ENCODE measurements at places on chromosomes 11 and 22.
A peak's percentile ranks its signal among the peaks of the same experiment; 100 is the strongest.

- peak; percentile 73 for DNase-seq
These were observed 55.8 kb upstream of the PRODH start for GRCh38 chr22:18991821-18992442.

GRCh38 chr11:34028425-34028824 is 23.1 kb upstream of the CAPRIN1 start:
- DNase-seq, result peak; percentile 16

GRCh38 chr11:68867066-68867465 is 25.4 kb upstream of the CPT1A start:
- no peak for DNase-seq

DNA sequence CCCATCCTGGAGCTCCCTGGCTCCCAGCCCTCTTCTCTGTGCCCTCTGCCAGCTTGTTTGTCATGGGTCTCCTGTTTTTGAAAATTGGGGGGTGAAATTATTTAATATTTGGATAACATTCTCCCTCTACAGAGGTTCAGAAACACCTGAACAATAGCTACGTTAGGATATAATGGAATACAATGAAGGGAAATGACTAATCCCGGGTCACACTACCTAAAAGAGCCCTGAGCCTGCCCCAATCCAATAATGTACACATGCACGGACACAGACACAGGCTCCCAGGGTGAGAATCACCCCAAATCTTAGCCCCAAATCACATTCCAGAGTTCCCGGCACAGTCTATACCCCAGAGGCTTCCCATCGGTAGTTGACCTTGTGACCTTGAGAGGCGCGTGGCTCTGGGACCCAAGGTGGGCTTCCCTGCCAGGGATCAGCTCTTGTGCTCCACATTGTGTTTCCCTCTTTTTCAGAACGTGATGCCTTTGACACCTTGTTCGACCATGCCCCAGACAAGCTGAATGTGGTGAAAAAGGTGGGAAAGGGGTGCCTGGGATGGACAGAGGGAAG is 135.5 kb downstream of the PARVA start:
- DNase-seq, result no peak

GRCh38 chr11:72012091-72012630 is 13.5 kb downstream of the IL18BP start:
- DNase-seq, result no peak

GRCh38 chr11:119572481-119573424 is 149.8 kb upstream of the THY1 start:
- DNase-seq, result no peak

DNA sequence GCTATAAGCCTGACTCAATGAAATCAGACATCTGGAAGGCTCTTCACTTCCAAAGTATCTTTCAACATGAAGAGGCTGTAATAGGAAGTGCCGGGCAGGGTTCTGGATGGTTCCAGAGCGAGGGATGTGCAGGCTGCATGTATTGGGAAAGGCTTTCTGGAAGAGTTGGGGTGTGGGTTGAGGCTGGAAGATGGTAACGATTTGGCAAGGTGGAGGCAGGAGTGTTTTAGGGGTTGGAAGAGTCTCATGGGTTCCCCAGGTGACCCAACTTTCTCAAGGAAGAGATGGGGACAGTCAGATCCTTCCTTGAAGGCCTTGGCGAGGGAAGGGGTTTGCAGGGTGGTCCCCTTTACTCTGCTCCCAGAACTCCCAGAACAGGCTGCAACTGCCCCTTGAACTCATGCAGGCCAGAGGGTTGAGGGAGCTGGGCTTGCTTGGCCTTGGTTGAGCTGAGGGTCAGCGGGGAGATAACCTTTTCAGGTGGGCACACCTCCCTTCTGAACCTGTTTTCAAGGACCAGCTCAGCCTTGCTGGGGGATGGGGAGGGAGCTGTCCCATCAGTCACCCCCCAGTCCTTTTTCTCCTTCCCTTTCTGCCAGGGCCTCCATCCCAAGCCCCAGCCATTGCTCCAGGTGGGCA is 9.4 kb upstream of the POU2F3 start:
- no peak for DNase-seq

DNA sequence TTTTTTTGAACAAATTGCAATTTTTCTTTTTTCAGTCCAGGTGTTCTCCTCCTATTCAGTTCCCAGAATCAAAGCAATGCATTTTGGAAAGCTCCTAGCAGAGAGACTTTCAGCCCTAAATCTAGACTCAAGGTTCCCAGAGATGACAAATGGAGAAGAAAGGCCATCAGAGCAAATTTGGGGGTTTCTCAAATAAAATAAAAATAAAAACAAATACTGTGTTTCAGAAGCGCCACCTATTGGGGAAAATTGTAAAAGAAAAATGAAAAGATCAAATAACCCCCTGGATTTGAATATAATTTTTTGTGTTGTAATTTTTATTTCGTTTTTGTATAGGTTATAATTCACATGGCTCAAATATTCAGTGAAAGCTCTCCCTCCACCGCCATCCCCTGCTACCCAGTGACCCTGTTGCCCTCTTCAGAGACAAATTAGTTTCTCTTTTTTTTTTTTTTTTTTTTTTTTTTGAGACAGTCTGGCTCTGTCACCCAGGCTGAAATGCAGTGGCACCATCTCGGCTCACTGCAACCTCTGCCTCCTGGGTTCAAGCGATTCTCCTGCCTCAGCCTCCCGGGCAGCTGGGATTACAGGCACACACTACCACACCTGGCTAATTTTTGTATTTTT is 6.2 kb upstream of the UBE4A start:
- DNase-seq, result peak; percentile 51

DNA sequence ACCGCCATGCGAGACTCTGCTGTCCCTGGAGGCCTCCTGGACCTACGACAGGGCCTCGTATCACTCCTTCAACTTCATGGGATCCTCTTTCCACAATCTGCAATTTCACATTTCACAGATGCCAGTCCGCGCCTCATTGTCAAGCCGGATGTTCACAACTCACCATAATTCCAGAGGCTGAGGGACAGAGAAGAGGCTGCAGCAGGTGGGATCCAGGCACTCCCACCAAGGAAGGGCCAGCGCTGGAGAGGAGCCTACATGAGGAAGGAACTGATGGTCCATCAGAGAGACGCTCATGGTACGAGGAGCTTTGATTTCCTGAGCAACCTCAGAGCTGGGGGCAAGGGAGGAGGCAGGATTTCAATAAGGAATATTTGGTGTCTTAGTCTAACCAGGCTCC is 495.0 kb downstream of the BRD1 start:
- no peak for DNase-seq

- DNase-seq, result peak; percentile 6
These were observed 13.1 kb downstream of the PLCB3 start for GRCh38 chr11:64264371-64264852.

DNA sequence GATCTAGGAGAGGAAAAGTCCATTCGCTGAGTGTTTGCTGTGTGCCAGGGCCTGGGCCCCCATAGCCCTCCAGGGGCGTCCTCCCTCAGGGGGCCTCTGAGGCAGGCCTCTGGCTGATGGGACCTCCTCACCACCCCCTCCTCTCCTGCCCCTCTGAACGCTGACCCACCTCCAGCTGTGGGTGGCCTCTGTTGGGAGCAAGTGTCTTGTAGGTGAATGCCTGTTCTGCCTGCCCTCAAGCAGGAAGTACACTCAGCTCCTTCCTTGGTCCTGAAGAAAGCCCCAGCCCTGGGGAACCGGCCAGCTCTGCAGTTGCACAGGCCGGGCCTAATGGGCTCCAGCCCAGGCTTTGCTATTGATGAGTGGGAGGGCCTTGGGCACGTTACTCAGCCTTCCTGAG is 3.5 kb downstream of the MYO7A start:
- DNase-seq, result no peak

DNA sequence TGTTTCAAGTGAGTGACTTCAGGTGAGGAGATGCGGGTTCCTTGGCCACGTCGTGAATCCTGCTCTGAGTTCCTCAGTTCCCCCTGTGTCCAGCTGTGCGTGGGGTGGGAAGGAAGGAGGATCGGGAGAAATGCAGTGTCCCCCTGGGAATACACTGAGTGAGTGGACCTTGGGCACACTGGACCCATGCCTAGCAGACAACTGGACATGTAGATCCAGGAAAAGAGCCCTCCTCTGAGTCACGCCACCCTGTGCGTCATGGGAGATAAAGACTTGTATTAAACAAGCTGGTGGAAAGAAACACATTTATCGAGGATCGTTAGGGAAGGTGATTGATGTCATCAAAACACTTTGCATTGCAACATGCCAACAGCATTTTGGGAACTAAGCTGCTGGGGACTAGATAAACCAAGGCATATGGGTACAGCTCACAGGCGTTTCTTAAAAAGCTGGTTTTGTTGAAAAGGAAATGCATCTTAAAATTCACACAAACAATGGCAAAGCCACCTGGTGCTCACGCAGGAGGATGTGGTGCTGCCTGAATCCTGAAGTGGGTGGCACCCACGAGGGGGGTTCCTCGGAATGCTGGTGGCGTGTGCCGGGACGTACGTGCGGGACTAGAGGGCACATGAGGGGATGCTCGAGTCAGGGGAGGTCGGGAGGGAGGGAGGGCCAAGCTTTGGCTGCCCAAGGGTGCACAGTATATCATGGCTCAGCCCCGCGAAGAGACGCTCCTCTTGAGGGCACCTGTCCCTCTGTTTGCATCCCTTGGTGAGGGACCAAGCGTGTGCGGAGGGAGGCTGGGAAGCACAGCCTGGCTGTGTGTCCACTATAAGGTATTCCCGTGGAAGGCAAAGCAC is 303.5 kb downstream of the TBC1D22A start:
- DNase-seq, result no peak

DNA sequence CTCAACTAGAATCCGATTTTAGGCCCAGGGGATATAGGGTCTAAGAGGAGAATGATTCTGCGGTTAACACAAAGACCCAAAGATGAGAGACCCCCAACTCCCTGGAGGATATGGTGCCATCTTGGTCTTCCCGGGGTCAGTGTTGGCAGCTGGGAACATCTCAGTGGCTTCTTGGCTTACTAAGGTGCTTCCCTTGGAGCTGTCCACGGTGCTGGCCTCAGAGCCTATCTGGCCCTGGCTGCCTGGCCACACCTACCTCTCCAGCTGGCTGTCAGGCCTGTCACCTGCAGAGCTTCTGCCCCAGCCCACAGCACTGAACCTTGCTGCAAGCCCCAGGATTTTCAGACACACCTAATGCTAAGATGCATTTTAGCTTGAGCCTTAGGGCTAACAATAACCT is 70.7 kb upstream of the THY1 start:
- DNase-seq, result no peak

GRCh38 chr11:125945011-125945796 is 640 bp upstream of the VSIG10L2 start:
- no peak for DNase-seq

DNA sequence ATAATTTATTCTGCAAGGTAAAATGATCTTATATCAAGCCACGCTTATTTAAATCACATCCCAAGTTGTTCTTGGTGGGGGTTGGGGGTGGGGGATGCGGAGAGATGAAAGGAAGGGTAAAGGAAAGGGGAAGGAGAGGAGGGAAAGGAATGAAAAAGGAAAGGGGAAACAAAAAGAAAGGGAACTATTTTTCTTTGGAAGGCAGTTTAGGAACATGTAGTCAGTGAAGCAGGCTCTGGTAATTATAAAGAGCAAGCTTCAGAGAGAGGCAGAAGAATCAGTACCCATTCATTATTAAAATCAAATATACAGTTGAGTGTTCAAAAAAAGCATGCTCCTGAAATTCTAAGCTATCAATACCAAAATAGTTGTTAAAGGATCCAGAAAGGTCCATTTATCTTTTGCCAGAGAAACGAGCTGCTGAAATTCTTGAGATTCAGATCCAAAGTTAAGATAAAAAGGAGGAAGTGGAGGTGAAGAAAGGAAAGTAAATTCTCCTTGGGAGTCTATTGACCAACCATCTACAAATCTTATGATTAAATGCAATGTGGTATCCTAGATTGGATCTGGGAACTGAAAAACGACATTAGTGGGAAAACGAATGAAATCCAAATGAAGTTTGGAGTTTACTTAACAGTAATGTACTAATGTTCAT is 107.4 kb downstream of the SGSM3 start:
- no peak for DNase-seq

- DNase-seq, result peak; percentile 24
These were observed 64.6 kb downstream of the KCNJ1 start for GRCh38 chr11:128802358-128802981.

DNA sequence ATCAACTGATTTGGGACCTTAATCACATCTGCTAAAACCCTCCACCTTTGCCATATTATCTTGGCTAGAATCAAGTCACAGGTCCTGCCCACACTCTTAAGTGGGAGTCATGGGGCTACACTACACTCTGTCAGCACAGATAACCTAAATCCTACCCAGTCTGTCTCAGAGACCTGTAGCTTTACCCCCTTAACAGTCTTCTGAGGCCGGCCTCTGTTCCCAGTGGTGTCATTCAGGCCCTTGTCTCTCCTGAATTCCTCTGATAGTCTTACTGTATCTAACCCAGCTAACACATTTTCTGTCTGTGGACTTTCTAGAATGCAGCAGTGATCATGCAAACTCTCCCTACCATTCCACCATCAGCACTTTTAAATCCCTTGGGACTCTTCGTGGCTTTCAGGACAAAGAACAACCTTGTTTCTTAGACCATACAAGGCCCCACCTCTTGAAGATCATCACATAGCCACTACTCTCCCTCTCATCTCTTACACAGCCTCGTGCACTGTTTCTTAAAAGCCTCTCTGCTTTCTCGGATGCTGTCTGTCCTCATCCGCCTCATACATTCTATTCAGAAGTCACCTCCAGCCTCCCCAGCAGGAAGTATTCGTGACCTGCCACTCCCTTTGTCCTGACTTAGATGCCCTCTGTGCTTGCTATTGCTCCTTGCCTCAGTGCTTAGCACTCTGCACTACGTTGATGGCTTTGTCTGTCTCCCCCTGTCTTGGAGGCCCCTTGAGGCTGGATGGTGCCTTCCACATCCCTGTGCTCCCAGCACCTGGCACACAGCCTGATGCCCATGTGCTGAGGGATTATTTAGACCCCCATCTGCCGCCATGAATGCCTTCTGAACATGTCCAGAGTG is 57.9 kb downstream of the PANX1 start:
- no peak for DNase-seq

DNA sequence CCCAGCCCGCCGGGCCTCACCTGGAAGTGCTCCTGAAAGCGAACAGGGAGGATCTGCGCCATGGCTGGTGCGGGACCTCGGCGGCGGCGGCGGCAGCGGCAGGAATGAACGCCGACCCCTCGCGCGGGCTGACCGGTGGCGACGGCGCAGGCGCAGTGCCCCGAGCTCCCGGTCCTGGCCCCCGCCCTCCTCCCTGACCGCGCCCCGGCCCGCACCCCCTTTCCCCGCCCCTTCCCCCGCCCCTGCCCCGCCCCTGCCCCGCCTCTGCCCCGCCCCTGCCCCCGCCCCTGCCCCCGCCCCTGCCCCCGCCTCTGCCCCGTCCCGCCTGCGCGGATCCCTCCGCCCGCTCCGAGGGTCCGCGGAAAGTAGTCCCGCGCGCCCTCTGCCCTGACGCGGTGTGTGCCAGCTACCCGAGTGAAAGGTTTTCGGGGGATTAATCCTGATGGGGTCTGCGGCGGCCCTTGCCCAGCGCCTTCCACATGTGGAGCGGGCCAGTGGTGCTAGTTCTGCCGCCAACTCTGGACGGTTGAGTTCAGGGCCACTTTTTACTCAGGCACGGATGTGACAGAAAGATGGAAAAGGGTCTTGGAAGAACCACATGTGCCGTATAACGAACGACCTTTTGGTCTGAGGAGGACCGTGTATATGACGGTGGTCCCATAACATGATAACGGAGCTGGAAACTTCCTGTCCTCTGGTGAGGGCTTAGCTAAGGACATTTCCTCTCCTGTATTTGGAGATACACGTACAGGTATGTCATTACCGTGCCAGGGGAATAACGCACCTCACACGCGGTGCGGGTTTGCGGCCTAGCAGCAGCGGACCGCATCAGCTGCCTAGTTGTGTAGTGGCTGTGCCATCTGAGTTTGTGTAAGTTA is at the start of gene CLTCL1:
CLTCL1 (minus strand) TSS at position 140 of the 878 bp plus-strand sequence; CDS start at position 62, 78 bp downstream.
- DNase-seq, result peak; percentile 89
